ENCODE measurements at places on chromosomes 2 and 18.

DNA sequence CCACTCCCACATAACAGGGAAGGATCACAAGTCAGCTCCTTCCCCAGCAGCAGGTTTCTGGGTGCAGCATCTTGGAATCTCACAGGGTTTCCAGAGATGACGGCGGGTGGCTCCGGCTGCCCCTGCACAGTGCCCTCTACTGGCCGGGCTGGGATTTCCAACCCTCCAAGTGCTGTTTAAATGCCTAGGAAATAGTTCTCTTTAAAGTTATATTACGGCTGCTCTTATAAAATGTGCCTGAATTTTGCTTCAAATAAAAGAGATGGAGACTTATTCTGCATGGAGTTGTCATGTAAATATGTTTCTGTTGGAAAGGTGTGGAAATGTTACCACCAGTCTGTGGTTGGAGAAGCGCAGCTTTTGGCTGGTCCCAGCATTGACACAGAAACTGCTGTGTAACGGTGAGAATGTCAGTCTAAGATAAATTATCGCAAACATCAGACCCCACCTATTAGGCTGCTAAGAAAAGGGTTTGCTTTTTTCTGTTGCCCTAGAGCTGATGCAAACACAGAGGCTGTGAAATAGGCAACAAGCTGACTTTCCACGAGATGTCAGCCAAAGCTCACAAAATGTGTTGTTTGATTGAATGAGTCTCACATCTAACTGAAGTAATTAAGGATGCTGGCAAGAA lies 3.3 kb upstream of the HJURP start:
- peak; percentile 33 for DNase-seq

DNA sequence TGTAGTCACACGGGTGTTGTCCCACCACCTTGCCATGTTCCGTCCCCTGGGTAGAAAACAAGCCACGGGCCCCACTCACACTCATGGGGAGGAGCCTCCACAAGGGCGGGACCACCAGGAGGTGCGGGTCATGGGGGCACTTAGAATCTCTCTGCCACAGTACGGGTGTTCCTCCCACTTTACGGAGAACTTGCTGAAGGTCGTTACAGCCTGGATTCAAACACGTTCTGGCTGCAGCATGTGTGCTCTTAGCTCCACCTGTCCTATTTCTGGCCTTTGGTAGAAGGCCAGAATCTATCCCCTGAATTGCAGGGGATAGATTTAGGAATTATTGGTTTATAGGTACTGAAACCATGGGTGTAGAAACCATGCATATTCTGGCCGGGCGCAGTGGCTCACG lies 14.9 kb upstream of the CEP192 start:
- no peak for DNase-seq

GRCh38 chr18:75211002-75211621 lies 515 bp downstream of the TSHZ1 start:
- peak; percentile 62 for DNase-seq

GRCh38 chr2:226831266-226831665 lies 4.6 kb upstream of the RHBDD1 start:
- DNase-seq = no peak

- DNase-seq = no peak
Measured at GRCh38 chr2:207928079-207928478, 97.2 kb downstream of the PLEKHM3 start.

- DNase-seq = no peak
Measured at GRCh38 chr2:27078267-27079194, at the start of gene EMILIN1. Gene EMILIN1, plus strand, starts transcription at chr2:27078615. Its CDS starts 451 bp downstream, at chr2:27079066.

DNA sequence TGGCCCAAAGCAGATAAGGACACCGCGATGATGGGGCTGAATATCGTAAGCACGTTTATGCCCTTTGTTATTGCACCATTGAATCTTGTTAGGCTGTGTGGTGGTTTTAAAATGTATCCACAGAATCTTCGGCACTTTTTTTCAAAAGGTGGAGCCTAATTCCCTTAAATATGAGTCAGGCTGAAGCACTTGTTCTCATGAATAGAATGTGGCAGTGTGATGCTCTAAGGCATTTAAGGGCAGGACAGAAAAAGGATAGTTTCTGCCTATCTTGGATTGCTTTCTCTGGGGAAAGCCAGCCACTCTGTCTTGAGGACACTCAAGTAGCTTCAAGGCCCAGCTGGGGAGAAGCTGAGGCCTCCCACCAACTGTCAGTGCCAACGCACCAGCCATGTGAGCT lies 39.6 kb downstream of the ABCA12 start:
- DNase-seq = no peak

- DNase-seq = no peak
Measured at GRCh38 chr2:3291113-3291512, 86.5 kb downstream of the EIPR1 start.

DNA sequence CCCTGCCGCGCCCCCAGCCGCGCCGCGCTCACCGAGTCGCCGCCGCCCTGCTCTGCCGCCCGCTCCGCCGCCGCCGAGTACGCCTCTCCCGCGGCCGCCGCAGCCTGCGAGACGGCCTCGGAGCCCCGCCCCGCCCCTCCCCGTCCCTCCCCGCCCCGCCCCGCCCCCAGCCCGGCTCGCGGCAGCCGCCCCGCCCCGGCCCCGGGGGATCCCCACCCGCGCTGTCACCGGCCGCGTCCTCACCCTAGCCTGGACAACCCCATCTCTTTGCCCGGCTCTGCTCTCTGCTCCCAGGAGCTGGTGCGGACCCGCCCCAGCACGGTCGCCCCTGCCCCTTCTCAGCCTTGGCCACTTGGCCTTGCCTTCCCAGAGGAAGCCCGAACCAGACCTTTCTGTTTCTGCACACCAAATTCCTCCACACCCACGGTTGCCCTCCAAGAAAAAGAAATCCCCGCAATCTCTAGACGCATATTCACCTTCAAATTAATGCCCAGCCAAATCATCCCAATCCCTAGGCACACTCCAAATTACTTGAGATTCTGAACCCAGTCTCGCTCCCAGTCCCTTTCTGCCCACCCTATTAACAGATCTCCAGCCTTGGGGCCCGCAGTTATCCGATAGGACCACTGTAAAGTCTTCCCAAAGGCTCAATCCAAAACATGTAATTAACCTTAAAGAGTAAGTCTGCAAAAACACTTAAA lies at the start of gene CYRIA:
TSS of gene CYRIA (minus strand) at position 87 of the 701 bp plus-strand sequence. CDS start 77,715 bp downstream, outside the sequence.
- DNase-seq = peak; percentile 31

- DNase-seq = no peak
Measured at GRCh38 chr2:131584940-131585339, 57.3 kb downstream of the CCDC74A start.

GRCh38 chr2:239380831-239381708 lies 19.8 kb downstream of the HDAC4 start:
- DNase-seq = peak; percentile 56

- DNase-seq = no peak
Measured at GRCh38 chr2:11788461-11789124, 42.2 kb downstream of the LPIN1 start.

DNA sequence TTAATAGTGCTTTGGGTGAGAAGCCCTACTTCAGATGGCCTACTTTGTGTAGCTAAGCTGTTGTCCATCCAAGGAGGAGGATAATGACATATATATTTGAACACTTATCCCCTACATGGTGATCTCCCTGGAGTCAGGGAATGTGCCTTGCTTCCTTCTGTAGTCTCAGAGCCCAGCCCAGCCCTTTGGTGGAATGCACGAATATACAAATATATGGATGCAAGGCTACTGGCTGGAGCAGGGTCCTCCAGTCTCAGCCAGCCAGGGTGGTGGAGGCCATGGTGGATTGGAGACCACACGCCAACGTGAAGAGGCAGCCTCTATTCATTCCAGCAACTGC lies 150.6 kb upstream of the RIOK3 start:
- DNase-seq = no peak

DNA sequence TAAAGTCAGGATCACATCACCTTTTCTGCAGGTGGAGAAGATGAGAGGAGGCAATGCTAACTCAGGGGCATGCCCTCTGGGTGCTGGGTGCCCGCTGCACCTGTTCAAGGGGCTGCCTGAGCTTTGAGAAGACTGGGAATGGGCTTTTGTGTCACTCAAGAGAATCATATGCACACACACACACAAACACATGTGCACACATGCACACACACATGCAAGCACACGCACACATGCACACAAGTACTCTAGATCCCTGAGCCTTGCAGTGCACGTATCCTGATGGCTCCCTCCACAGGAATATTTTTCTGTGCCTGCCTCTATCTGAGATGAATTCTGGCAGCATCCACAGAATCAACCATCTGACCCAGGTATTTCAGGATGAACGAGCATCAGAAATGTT lies 110.0 kb upstream of the TEX51 start:
- no peak for DNase-seq

GRCh38 chr2:233926806-233927205 lies 9.6 kb downstream of the TRPM8 start:
- DNase-seq = no peak

- no peak for DNase-seq
Measured at GRCh38 chr18:24052053-24052452, 37.5 kb downstream of the TTC39C start.

- no peak for DNase-seq
Measured at GRCh38 chr18:7877609-7878008, 310.5 kb downstream of the PTPRM start.

DNA sequence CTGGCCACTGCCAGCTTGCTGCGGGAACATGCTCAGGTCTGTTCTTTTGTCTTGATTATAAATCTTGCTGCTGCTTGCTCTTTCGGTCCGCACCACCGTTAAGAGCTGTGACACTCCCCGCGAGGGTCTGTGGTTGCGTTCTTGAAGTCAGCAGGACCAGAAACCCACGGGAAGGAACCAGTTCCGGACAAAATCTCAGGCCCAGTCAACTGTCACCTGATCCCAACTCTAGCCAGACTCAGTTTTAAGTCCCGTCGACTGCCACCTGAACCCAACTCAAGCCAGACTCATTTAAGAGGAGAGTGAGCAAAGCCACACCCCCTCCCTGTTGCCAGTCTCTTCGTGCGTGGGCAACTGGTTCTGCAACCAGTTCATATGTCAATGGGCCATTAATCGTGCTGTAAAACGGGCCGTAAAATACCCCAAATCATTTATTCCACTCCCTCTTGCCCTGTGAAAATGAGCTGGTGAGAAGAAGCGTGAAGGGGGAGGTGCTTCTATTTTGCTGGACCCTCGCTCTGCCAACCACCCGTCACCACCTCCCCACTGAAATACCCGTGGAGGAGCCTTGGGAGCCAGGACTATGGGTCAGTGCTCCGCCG lies 224.3 kb downstream of the NDUFA10 start:
- peak; percentile 9 for DNase-seq

DNA sequence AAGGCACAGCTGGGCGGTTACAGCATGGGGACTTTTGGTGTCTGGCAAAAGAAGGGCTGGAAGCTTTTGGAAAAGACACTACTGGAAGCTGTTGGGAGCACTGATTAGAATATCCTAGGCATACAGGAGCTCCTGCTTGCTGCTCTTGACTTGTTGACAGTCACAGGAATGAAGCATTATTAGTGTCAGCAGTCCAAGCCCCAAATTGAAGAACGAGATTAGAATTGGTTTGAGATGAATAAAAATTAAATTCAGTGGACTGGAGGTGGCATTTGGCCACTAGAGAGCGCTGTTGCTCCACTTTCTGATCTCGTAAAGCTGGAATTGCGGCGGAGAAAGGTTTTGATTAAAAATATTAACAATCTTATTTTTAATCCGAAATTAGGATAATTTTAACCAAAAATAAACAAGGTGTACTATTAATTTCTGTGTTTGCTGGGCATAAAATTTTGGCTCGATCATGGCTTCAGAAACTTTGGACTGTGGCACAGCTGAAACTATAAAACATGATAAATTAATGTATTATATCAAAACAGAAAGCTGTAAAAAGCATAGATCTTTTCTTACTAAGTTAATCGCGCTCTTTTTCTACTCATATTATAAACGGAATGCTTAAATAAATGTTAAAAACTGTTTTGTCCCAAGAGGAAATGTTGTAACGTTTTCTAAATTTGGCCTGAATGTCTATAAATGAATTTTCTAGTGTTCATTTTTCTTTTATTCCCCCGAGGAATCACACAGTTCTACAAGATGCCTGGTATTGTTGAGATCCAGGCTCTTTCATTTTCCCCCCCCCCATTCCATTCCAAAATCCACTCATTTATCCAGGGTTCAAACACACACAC lies 2.4 kb upstream of the HOXD8 start:
- DNase-seq = peak; percentile 78

Measured in naive thymus-derived CD8-positive, alpha-beta T cell (primary cell).